ENCODE measurements at places on chromosomes 6 and 20. TPM values are rescaled to one million over a fixed set of nuclear protein-coding genes. Genes with fewer than 3 reads are reported as not detected.
A peak's percentile ranks its signal among the peaks of the same experiment; 100 is the strongest.

- no peak for DNase-seq
Observed at GRCh38 chr6:122696853-122697252, 82.7 kb upstream of the FABP7 start.

FAM83C gene
- not detected for polyA plus RNA-seq

DNA sequence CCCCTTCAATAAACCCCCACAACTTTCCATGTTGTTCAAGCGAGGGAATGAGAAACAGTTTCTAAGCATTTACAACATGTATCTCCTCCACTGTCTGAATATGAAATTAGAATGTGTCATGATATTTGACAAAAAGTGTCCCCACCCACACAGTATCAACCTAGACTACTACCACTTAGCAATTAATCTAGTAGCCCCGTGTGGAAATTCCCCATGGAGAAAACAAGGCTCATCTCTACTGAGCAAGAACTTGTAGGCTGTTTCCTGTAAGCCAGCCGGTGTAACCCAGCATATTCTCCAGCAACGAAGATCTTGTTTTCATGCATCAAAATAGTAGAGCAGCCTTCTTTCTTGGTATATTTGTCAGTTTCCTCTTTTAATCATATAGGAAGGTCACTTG, 115.0 kb downstream of the IRF4 start:
- no peak for DNase-seq

GRCh38 chr6:42448927-42449659, 2.6 kb downstream of the TRERF1 start:
- DNase-seq: no peak

DNA sequence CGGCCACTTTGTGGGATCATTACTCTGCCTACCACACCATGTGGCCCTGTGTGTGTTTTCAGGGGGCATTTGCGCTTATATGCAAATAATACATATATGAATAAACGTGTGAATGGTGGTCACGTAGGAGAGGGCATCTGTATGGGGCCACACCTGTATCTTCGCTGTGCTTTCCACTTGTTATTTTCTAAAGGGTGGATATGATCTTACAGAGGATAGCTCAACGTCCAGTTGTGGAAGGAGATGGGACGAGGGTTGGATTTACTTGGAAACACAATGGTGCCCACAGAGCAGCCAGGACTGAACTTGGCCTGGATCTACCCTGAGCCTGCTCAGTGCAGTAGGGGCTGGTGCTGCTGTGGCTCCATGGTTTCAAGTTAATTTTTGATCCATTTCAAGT, 93.3 kb downstream of the YTHDF1 start:
- no peak for DNase-seq

GRCh38 chr6:80133020-80133419, 26.5 kb downstream of the BCKDHB start:
- DNase-seq: peak; percentile 17

JPH2 gene
- polyA plus RNA-seq: 0.98 TPM

EFHC1 gene
- 40.8 TPM for polyA plus RNA-seq

AP5S1 gene
- 10.0 TPM for polyA plus RNA-seq

PI16 gene
- polyA plus RNA-seq: 0.61 TPM

All from left renal pelvis (tissue), 4 donors.